Activated T-cell treated with anti-CD3 and anti-CD28 coated beads, Interleukin-2, amount 50 U/mL, for 48 hours (primary cell): ENCODE measurements at places on chromosomes 2 and 18.
A peak's percentile ranks its signal among the peaks of the same experiment; 100 is the strongest.

- no peak for DNase-seq
Measured at GRCh38 chr2:101064505-101064867, 62.4 kb downstream of the RPL31 start.

GRCh38 chr2:47221946-47222345, 66.8 kb upstream of the STPG4 start:
- no peak for DNase-seq

- no peak for DNase-seq
Measured at GRCh38 chr2:160278879-160279177, 78.8 kb upstream of the ITGB6 start.

- DNase-seq: no peak
Measured at GRCh38 chr18:7334973-7335568, 104.2 kb downstream of the LRRC30 start.

- no peak for DNase-seq
Measured at GRCh38 chr2:212078103-212078502, 460.5 kb downstream of the ERBB4 start.

- DNase-seq: no peak
Measured at GRCh38 chr2:167126165-167126564, 237.9 kb downstream of the XIRP2 start.

GRCh38 chr2:23568626-23569190, 183.7 kb downstream of the KLHL29 start:
- DNase-seq: no peak

- DNase-seq: no peak
Measured at GRCh38 chr2:228263156-228263555, 81.7 kb upstream of the SPHKAP start.

DNA sequence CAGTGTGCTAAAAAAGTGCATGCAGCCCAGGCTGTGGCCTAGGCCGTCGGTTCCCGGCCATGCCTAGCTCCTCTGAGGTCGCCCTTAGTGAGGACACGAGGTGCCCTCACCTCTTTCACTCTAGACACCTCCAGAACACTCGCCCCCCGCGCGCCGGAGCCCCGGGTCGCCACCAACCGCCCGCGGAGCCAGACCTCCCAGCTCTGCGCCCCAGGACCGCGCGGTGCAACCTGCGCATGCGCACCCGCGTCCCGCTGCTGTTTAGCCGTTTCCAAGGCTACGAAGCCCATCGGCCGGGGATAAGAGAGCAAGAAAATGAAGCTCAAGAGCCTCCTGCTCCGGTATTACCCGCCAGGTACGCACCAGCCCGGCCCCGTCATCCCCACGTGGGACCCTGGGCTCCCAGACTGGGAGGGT, at the start of gene DAW1:
DAW1 (plus strand) TSS at position 257 of the 417 bp plus-strand sequence; CDS start at position 316, 59 bp downstream.
- DNase-seq: peak; percentile 66

GRCh38 chr18:30280186-30280585, 762.4 kb downstream of the DSC3 start:
- DNase-seq: no peak

DNA sequence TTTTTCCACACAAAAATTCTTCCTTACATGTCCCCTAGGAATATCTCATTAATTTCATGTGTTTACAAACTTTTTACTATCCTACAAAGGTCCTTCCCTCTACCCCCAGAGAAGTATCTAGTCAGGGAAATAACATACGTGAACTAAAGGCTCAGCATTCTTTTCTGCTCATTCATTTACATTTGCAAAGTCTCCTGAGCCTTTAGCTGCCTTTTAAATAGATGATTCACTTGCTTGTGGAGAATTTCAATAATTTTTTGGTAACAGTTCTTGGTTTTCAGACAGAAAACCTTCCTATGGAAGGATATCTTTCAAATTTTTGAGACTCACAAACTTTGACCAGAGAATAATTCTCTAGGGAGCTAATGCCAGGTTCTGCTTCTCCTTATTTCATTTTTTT, 81.5 kb upstream of the RMDN2 start:
- DNase-seq: no peak

DNA sequence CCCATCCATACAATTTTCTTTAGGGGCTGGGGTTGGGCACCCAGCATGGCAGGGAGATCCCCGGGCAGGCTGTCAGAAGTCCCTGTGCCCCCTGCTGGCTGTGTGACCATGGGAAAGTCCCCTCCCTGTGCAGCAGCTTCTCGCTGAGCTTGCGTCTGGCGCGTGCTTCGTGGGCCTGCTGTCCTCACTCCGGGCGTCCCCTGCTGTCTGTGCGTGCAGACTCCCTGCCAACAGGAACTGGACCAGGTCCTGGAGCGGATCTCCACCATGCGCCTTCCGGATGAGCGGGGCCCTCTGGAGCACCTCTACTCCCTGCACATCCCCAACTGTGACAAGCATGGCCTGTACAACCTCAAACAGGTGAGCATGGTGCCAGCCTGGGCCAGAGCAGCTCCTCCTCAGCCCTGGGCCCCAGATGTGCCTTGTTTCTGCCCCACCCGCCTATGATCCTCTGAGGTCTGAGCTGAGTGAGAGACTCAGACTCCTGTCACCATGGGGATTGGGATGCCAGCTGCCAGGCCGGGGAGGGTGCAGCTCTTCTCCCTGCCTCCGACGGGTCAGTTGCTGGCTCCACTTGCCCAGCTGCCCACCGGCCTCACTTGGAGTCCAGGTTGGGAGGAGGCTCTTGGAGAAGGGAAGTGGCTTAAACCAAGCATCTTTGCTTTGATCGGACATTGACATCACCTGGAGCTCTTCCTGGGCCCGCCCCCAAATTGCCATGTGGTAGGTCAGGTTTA, 28.6 kb downstream of the IGFBP2 start:
- peak; percentile 26 for DNase-seq

- DNase-seq: peak; percentile 55
Measured at GRCh38 chr2:111042772-111043771, 77.6 kb upstream of the BCL2L11 start.

DNA sequence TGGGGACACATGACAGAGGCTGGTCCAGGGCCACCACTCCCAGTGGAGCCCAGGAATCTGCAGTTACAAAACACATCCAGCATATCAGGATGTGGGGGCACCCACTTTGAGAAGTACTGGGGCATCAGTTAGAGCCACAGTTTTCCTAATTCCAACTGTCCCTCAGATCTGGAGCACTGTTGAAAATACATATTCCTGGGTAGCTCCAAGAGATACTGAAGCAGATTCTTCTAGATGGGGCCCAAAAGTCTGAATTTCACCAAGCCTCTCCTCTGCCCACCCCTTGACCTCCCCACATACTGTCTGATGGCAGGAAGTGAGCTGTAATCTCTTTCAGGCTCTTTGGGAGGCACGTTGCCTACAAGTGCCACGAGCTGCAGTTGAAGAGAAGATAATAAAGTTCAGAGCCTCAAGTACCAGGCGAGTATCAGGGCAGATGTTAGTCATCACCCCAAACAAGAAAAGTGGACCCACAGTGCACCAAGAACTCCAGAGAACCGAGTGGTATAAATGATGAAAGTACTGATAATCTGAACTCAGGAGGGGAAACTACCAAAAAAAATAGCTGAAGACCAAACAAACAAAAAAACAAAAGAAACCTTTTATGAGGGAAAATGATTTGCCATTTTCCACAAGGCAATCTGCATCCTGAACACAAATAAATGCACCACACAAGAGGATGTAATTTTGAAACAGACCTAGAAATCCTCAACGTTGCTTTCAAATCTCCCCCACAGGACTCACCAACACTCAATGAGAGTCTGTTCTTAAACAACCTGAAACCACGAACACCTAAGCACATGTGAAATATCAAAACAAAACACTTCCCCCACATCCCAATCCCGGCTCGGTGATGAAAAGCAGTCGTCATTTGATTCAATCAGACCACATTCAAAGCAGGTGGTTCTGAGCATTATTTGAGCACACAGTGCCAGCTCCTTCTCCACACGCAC, 98.7 kb downstream of the TCF4 start:
- DNase-seq: peak; percentile 52

DNA sequence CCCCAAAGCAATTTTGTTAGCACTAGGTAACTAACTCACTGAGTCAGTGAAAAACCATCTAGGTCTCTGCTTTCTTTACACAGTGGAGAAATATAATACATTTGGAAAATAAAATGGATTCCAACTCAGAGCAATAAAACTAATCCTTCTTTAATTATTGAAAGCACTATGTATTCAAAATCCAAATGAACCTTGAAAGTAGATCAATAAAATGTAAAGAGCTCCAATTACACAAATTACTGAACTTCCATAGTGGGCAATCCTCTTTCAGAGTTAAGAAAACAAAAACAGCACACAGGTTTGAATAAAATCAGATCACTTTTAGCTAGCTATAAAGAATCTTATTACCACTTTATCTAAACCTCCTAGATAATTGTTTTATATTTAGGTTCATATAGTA, 208.1 kb downstream of the NR4A2 start:
- no peak for DNase-seq

GRCh38 chr2:130822766-130823165, 13.9 kb upstream of the ARHGEF4 start:
- DNase-seq: no peak

GRCh38 chr18:22063102-22063501, 106.3 kb upstream of the GATA6 start:
- no peak for DNase-seq

DNA sequence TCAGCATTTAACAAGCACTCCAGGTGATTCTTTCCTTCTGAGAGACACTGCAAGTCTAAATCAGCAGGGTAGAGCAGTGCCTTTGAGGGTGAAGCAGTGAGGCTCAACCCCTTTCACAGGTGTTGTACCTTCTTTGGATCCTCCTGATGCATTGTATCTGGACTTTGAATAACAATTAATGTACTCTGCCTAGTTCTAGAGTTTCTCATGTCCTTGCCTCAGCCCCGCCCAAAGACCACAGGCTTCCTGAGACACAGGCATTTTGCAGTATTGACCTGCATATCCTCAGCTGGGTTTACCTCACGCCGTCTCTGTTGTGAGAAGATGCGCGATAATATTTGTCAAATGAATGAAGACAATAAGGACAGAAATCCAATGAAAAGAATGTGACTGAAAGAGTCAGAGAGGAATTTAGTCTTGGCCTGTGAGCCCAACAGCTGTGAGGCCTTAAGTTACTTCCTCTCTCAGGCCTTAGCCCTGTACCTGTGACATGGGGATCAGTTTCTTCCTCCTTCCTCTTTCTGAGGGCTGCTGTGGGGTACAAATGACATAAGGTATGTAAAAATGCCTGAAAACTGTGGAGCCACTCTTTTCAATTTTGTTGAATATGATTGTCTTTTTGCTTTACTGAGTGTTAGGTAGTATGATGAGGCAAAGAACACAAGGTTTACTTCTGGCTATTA, 43.7 kb downstream of the WIPF1 start:
- DNase-seq: no peak

DNA sequence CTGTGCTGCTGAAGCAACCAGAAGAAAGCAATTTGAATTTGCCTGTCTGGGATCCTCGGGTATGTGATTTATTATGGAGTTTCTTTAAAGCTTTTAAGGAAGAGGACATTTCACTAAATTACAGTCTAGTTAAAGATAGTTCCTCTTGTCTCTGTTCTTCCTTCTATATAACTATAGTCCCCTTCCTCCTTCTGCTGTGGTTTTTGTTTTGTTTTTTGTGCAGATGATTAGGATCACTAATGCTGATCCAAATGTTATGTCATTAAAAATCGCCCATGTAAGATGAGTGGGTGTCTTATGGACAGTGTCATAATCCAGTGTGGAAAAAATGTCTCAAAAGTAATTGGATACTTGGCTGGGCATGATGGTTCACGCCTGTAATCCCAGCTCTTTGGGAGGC, 24.7 kb downstream of the PAPOLG start:
- DNase-seq: no peak

DNA sequence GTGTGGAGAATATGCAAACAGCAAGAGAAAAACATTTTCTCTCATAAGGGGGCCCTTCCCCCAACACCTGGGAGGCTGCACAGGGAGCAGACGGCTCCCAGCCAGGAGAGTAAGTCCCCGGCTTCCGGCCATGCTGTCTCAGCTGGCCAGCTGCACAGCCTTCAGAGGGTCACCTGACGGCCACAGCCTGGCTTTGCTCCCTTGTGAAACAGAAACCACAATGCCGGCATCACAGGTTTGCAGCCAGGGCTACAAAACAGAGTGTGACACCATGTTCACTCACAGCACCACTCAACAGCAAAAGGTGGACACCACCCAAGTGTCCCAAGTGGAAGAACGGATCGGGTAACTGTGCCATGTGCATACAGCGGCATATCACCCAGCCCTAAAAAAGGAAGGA, 86.9 kb upstream of the GPC1 start:
- no peak for DNase-seq

GRCh38 chr2:155842103-155842502, 490.4 kb downstream of the NR4A2 start:
- DNase-seq: no peak

GRCh38 chr18:3540805-3541548, 91.0 kb downstream of the TGIF1 start:
- no peak for DNase-seq

GRCh38 chr2:18474700-18475099, 85.8 kb downstream of the RDH14 start:
- DNase-seq: no peak

DNA sequence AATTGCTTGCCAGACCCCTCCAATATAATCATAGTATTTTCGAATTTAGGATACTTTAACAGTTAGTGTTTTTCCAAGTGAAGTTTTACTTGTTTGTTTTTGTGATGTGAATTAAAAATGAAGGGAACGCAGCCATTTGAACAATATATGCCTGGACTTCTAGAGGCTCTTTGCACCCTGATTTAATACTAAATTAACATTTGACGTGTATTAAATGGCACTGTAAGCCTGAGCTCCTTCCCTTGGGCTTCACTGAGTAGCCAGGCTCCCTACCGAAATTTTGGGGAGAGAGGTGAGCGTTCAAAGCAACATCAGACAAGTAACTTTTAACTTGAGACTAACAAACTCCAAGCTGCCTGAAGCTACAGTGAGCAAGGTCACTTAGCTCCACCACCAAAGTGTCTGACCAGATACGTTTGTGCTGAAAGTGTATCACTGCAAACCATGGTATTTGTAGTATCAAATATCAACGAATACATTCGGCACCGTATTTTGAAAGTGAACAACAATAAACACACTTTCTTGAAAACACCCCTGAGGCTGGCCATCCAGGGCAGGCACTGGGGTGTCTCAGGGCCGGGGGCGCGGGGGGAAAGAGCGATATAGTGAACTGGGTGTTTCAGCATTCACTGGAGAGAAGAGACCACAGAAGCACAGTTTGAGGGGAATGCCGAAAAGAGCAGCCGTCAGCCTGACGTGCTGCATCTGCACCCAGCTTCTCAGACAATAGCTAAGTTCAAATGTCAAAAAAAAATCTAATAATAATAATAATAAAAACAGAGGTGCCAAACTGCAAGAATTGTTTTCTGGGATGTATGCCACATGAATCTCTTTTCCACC, 7.7 kb upstream of the POU3F3 start:
- DNase-seq: no peak

DNA sequence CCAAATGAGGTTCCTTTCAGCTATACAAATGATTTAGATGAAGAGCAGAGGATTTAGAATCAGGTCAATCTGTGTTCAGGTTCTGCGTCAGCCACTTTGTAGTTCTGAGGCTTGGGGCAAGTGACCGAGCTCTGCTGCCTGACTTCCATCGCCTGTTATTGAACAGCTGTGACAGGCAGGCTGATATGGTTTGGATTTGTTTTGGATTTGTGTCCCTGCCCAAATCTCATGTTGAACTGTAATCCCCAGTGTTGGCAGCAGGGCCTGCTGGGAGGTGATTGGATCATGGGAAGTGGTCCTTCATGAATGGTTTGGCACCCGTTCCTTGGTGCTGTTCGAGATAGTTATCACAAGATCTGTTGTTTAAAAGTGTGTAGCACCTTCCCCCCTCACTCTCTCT, 18.6 kb downstream of the TYMS start:
- peak; percentile 19 for DNase-seq
